ENCODE measurements at places on chromosomes 3 and 15.

DNA sequence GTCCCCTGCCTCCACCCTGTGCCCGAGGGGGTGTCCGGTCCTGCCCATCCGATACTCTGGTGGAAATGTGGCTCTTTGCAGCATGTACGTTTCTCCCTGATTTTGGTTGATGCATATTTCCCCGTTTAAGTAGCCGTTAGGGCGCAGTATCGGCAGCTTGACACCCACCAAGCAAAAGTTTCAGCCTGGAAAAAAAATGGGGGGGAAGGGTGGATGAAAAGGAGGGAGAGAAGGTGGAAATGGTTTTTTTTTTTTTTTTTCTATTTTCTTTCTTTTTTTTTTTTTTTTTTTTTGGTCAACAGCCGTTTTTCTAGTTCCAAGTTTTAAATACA lies 1.3 kb downstream of the RAP2B start:
- DNase-seq = no peak

- no peak for DNase-seq
Observed at GRCh38 chr3:62676689-62677271, 198.4 kb downstream of the CADPS start.

- DNase-seq = no peak
Observed at GRCh38 chr3:174266476-174266875, 592.7 kb upstream of the NAALADL2 start.

DNA sequence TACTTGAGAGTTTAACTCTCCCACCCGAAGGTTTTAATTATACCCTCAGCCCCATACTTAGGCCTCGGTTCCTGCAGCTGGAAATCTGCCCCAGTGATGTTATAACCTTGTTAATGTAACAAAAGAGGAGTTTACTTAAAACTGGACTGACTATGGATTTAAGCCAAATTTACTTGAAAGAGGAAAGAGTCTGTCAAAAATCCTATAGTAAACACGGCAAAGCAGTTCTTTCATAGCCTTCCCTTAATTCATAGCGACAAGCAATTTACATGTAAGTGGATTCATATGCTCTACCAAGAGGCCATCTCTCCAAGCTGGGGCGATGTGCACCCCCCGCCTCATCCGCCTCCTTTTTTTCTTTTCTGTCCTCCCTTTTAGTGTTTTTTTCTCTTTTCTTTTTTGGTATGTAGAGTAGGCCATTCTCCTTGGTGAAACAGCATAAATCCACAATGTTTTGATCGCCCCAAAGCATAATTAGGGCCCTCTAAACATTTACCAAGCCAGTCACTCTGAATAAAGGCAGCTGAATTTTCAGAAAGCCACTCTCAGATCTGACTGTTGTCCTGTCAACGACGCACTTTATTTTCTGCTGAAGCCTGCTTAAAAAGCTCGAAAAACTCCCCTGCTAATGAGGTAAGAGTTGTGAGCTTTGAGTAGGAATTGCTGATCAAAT lies 373.1 kb upstream of the WNT5A start:
- no peak for DNase-seq

GRCh38 chr3:100086401-100086800 lies 27.9 kb downstream of the FILIP1L start:
- no peak for DNase-seq

DNA sequence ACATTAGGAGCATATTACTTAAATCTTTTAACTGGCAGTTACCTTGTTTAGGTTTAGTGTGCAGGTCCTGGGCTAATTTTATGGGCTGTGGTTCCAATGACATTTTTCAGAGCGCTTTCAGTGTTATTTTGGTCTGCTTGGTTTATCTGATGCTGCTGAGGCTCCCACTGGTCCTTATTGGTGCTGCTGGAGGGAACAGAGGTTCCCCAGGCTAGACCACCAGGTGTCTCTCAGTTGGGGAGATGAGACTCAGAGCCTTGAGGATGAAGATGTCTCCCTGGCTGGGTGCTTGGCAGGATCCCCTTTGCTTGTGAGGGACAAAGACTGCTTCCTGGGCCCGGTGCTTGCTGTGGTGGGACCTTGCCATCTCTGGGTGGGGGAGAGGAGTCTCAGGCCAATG lies 28.3 kb upstream of the TASOR start:
- no peak for DNase-seq

DNA sequence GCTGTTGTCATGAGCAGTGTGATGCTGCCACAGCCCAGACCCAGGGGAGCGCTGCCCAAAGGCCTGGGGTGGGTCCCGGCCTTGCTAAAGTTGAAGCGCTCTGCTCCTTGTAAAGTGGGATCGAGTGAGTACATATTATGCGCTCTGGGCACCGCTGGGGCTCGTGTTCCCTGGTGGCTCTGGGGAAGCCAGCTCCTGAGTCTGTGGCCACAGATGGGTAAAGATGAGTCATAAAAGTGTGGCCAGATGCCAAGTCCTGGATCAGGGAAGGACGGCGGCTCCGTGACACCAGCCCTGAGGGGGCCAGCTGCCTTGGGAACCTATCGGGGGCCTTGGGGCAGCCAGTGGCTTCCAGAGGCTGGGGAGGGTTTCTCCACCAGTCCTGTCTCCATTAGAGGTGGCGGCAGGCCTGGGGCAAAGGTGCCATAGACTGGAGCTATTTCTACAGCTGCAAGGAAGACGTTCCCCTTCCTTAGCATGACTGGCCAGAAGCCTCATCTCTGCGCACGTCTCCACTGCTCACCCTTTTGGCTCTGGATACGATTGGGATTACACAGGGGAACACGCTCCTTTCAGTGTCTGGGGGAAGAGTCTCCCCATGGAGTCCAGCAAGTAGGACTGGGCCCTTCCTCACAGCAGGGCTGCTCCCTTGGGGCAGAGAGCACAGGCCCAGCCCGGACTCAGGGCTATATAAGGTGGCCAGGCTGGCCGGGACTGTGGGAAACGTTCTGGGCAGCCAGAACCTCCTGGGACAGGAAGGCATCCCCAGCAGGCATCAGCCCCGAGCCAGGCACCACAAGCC lies 1.2 kb upstream of the ITIH4 start:
- peak; percentile 65 for DNase-seq

GRCh38 chr15:86236356-86237110 lies 156.9 kb downstream of the AGBL1 start:
- no peak for DNase-seq

DNA sequence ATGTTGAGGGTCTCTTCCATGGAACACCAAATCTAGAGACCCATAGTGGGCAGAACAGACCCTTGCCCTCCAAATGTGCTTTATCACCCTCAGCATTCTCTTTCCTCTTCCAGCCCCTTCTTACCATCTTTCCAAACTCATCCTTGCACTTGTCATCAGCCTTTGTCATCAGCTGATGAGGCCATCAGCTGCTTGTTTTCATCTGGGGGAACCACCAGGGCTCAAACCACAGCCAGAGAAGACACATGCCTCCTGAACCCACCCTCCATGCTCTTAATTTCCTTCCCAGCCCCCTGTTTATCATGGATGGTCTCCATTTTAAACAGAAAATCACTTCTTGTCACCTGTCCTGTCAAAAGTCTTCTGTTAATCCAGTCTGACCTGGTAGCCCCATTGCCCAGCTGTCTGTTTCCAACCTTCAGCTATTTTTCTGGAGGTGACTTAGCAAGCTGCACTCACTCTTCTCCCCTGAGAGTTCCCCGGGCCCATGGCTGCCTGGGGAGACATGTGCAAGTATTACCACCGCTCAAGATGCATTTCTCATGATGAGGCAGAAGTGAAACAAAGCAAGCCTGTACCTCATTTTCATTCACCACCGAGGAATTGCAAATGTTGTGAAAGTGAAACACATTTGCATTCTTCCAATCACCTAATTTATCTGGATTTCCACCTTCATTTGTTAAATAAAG lies 14.7 kb upstream of the SYNM start:
- no peak for DNase-seq

- DNase-seq = peak; percentile 53
Observed at GRCh38 chr3:50168388-50168787, 13.3 kb downstream of the SEMA3F start.

DNA sequence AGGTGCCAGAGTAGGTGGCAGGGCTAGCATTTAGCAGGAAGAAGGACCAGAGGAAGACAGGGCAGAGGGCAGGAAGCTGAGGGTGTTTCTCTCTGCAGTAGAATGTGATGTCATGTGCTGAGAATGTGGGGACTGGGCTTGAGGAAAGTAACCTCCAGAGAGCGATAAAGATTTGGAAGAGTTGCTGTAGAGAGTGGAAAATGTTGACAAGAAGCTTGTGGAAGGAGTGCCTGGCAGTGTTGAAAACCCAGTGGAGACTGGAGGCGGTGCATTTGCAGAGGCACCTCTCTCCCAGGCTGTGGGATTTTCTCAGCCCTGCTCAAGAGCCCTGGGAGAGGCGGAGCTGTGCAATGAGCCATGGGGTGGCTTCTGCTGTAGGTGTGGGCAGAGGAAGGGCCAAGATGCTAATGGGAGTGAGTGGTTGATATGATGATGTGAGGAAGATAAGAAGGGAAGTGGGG lies 54.8 kb downstream of the MESD start:
- DNase-seq = peak; percentile 48

DNA sequence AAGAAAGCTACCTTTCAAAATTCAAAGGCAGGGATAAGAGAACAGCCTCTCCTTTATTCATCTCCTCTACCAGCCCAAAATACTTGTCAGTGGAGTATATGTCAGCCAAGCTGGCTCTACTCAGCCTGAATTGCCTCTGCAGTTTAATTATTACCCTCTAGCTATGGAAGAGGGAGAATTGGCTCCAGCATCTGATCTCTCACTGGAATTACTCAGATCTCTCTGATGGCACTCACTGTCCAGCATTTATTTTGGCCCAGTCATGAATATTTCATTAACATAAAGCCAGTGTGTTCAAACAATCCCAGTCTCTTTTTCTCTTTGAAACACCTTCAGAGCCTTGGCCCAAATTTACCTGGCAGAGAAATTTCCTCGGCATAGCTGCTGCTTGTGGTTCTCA lies 58.6 kb upstream of the TMEM108 start:
- no peak for DNase-seq

DNA sequence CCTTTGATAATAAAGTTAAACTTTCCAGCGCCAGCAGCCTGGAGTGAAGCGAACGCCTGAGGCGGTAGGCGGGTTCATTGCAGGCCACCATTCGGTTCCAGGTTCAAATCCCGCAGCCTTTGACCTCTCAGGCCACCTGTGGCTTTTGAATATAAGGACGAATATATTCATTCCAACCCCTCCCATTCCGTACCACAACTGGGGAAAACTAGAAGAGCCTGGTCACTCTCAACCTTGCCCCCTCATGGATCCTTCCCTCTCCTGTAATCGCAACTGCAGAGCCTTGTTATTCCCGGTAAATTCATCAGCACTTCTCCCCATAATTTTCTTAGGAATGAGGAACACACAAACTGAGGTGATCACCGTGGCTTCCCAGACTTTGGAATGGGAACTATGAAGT lies 35.2 kb downstream of the ZIC4 start:
- no peak for DNase-seq

DNA sequence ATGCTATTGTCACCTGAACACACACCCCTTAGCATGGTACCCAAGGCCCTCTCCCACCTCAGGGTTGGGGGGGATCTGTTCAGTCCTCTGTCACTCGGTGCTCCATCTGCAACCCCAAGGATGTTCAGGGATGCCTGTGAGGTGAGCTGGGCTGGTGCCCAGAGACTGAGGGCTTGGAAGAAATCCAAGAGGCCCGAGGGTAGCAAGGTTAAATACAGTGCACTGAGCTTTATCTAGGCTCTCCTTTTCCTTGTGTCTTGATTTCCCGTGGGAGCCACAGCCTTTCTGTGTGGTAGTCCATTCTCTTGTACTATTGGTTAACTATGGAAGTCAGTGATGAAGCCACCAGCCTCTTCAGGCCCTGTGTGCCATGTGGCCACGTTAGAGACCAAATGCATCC lies 18.7 kb upstream of the WNT5A start:
- no peak for DNase-seq

- no peak for DNase-seq
Observed at GRCh38 chr3:114231616-114232015, 5.8 kb downstream of the ZNF80 start.

DNA sequence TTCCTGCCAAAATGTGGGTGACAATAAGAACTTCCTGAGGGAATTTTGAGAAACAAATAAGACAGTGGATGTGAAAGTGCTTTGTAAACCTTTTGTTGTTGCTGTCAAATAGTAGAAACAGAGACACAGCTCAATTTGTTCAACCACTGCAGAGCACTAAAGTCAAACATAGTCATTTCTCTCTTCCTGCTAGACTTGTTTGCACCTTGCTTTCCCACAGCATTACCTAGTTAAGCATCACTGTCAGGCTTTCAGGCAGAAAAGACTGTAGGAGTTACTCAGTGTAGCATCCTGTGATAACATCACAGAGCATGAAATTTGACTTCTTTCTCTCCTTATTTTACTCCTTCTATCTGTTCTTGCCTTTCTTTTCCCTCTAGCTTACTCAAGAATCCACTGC lies 27.1 kb downstream of the SLC12A1 start:
- no peak for DNase-seq

DNA sequence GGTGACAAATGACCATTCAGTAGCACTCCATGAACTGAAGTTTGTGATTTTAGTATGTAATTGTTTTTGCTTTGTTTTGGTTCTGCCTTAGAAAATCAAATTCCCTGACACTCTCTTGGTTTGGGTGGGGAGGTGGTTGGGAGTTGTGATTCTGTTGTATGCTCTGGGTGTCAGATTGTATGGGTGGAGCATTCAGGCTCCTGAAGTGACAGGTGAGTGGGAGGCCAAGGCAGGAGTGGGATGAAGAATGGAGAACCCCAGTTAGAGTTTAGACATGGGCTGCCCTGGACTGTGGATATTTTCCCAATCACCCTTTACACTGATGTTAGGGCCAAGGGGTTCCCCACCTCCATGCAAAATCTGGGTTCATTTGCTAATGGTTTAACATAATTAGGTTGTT lies 83.6 kb downstream of the ARPP21 start:
- no peak for DNase-seq

DNA sequence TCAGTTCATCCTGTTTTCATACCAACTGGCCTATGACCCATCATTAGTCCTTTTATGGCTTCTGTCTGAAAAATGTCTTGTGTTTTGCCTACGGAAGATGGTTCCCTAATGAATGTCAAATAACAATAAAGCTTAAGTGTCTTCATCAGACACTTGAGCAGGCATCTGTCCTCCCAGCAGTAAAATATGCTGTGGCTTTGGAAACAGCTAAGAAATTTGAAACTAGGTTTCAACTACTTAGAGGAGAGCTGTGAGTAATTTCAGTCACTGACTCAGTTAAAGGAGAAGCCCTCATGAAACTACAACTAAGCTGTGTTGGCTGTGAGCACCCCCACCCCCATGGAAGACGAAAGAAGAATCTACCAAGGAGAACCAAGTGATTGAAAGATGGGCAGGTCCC lies 409.4 kb upstream of the PPP2R3A start:
- no peak for DNase-seq

- DNase-seq = no peak
Observed at GRCh38 chr3:10273702-10274305, 18.9 kb downstream of the GHRL start.

DNA sequence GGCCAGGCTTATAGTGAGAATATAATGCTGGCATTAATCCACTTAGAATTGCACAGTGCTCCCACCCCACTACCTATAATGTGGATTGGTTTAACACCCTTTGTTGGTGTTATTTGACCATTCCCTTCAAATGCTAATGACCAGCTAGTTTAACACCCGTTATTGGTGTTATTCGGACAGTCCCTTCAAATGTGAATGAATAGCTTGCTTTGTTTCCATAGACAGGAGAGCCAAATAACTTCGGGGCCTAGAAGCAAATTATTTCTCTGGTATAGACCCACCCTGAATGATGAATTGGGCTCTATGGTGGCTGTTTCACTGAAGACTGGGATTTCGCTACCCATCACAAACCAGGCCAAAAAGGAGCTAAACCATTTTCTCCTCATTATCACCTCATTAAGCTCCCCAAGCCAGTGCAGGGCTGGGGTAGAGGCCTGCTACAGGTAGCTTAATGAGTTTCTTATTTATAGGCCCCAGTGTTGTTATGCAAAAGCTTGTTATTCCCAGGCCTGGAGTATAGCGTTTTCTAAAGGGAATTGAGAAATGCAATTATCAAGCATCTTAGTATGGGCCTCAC lies 494.1 kb upstream of the DPH6 start:
- no peak for DNase-seq

Data from left cardiac atrium (tissue), 4 donors.